ENCODE measurements at places on chromosomes 6 and 20. TPM values are rescaled to one million over a fixed set of nuclear protein-coding genes. Genes with fewer than 3 reads are reported as not detected.

Gene HLA-DRA
- total RNA-seq = 311 TPM

DNA sequence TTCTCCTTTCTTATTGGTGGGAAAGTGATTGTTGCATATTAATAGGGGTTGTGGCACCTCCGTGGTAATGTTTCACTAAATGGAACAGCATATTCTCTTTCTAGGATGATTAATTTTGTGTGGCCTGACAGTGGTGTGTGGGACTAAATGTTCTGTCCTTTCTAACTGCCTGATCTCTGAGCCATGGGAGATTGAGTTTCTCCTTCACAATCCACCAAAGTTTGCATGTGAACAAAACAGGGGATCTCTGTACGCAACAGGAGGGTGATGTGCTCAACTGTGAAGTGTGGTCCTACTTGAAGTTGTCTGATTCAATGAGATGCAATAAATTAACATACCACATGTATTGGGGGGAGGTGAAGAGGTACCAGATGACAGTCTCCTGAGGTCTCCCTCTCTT, 19.3 kb downstream of the BCAS1 start:
- no peak for DNase-seq

GRCh38 chr6:44074439-44074812, 52.8 kb downstream of the MRPL14 start:
- peak; percentile 86 for DNase-seq

DNA sequence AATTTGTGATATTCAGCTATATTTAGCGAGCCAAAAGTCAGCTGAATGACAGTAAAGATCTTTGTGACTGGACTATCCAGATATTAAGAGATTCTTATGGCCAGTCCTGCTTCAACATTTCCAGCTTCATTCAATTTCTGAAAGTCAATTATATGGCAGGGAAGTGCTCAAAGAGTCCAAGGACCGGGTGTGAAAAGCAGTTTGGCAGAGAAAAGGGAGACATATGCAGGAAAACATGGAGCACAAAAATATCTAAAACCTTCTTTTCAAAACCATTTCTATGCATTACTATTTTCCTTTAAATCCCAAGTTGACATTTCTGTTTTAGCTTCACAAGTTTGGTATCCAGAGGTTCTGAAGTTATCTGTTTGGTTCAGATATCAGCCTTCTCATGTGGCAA, 5.0 kb downstream of the MPC1 start:
- no peak for DNase-seq

GRCh38 chr20:50689864-50690649, 1.3 kb downstream of the RIPOR3 start:
- no peak for DNase-seq

Gene KCNK16
- total RNA-seq = not detected

DNA sequence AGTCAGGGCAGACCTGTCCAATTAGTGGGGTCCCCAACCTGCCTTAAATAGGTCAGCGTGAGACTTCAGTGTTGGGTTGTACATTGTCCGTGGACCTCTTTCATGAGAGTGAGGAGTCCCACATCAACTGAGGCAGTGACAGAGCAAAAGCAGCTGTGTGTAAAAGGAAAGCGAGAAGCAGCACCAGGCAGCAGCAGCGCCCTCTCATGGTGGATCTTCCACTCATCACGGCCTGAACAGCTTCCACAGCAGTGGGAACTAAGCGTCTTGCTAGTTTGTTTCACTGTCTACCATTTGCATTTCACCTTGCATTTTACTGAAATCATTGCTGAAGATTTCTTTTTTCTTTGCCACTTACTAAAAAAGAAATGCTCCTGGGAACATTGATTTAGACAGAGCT, 333.8 kb downstream of the PKHD1 start:
- no peak for DNase-seq

Gene GPR63
- 3.3 TPM for total RNA-seq

- peak; percentile 66 for DNase-seq
Observed at GRCh38 chr20:13231031-13231752, 10.1 kb downstream of the ISM1 start.

GRCh38 chr6:79498842-79499241, 38.4 kb downstream of the LCA5 start:
- no peak for DNase-seq
